ENCODE measurements at places on chromosomes 3 and 15. TPM values are rescaled to one million over a fixed set of nuclear protein-coding genes. Genes with fewer than 3 reads are reported as not detected.

DNA sequence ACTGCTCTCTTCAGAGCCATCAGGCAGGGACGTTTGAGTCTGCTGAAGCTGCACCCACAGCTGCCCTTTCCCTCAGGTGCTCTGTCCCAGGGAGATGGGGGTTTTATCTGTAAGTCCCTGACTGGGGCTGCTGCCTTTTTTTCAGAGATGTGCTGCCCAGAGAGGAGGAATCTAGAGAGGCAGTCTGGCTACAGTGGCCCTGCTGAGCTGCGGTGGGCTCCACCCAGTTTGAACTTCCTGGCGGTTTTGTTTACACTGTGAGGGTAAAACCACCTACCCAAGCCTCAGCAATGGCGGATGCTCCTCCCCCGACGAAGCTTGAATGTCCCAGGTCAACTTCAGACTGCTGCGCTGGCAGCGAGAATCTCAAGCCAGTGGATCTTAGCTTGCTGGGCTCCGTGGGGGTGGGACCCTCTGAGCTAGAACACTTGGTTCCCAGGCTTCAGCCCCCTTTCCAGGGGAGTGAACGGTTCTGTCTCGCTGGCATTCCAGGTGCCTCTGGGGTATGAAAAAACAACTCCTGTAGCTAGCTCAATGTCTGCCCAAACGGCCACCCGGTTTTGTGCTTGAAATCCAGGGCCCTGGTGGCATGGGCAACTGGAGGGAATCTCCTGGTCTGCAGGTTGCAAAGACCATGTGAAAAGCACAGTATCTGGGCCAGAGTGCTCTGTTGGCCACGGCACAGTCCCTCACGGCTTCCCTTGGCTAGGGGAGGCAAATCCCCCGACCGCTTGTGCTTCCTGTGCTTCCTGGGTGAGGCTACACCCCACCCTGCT lies 21.1 kb upstream of the ST6GAL1 start:
- no peak for DNase-seq

DNA sequence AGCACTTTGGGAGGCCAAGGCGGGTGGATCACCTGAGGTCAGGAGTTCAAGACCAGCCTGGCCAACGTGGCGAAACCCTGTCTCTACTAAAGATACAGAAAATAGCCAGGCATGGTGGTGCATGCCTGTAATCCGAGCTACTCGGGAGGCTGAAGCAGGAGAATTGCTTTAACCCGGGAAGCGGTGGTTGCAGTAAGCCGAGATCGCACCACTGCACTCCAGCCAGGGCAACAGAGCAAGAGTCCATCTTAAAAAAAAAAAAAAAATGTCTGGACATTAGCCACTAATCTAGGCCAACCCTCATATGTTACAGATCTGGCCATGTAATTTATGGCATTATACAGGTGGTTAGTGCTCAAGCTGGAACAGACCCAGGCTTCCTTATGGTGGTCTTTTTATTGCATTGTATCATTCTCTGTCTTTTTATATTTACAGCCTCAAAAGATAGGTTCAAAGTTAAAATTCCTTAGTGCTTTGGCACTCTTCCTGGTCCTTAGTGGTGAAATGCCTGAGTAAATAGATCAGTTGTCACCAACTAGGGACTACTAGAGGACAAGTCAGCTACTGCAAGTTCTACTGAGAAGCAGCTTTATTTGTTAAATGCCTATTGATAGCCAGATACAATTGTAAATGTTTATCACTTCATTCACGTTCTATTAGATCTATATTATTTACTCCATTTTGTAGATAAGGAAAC lies 16.0 kb downstream of the STARD9 start:
- no peak for DNase-seq

DNA sequence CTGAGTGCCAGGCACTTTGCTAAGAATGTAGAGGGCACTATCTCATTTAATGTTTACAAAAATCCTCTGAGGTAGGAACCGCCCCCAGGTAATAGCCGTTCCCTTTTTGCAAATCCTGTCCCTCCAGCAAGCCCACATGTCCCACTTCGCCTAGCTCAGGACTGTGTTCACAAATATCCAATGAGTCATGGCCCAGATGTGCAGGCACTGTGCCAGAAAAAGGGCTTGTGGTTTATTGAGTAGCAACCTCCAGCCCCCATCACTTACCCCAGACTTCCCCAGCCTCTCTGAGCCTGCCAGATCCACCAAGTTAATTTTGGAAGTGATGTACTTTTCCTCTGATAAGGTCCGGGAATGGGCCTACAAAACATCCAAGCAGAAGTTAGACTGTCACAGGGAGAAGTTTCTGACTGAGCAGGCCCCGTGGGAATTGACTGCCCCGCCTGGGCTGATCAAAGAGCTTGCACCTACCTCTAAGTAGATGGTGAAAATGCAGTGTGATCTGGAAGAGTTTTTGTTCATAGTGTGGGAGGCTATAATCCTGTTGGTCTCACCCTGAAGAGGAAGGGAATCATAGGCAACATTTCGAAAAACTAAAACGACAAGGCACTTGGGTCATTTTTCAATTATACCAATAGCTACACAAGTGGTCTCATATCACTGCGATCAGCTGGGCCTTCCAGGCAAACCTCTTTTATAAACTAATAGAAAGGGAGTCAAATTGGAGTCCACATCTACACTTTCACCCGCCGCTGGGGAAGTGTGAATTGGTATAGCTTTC lies 15.7 kb downstream of the KIF9 start:
- no peak for DNase-seq

DNA sequence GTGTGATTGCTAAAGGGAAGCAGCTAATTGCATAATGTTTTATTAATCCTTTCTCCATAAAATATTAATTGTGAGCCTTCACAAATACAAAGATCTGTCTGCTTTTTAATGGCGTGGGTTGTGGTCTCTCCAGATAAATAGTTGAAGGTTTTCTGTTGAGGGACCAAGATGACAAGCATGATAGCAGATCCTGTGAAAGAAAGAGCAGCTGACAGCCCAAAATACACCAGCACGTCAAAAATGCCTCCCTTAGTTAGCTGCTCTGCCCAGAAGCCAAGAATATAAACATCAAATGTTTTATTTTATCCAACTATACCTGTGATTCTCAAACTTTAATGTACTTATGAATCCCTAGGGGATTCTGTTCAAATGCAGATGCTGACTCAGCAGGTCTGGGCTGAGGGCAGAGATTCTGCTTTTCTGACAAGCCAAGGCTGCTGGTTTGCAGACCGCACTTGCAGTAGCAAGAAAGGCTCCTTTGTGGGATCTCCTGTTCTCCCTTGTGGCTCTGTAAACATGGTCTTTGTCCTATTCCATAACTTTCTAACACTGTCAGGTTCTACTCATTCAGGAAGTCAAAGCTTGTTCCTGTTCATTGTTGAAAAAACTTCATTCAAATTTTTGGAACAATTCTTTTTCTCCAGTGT lies 119.1 kb upstream of the SLC25A36 start:
- no peak for DNase-seq

DNA sequence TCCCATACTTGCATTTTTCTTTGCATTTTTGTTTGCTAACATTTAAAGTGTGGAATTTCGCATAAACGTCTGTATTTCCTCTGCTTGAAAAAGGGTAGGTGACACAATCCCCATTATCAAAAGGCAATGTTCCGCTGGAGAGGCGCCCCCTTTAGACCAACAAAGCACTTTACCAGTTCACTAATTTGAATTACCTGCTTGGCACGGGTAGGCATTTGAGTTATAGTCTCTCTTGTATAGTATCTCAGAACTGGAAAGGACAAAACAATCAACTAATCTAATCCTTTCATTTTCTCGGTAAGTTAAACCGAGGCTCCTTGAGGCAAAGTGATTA lies 775 bp upstream of the CCDC39 start:
- DNase-seq: peak; percentile 36

DNA sequence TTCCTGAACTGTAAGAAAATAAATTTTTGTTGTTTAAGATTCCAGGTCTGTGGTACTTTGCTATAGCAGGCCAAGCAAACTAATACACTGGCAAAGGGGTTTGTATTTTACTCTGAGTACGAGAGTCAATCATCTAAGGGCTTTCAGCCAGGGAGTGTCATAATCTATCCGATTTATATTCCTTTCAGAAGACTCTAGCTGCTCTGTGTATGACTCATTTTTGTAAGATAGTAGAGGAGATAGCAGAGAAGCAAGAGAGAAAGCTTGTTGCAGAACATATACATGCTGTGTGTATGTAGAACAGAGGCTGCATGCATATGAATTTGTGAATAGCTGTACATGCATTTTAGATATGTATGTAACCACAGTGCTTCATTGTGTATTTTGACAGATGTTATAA lies 577.9 kb upstream of the EPHA6 start:
- DNase-seq: no peak

ACTRT3 gene
- 1.5 TPM for total RNA-seq

DLL4 gene
- 2.0 TPM for total RNA-seq

DNA sequence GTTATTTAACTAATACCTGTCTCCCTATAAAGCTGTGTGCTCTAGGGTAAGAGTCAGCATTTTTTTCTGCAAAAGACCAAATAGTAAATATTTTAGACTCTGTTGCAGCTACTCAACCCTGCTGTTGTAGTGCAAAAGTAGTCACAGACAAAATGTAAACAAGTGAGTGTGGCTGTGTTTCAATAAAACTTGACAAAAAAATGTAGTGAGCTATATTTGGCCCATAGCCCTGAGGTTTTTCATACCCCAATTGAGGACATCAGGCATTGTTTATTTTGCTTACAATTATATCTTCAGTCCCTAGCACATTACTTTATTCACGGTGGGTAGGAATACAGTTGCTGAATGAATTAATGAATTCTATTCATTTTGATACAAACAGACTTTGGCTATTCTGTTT lies 58.7 kb upstream of the TBC1D5 start:
- no peak for DNase-seq

- DNase-seq: no peak
Observed at GRCh38 chr3:157523814-157524213, 20.6 kb upstream of the VEPH1 start.

- DNase-seq: no peak
Observed at GRCh38 chr3:105255350-105255749, 111.4 kb upstream of the ALCAM start.

RBP2 gene
- not detected for total RNA-seq

GABRR3 gene
- not detected for total RNA-seq

DNA sequence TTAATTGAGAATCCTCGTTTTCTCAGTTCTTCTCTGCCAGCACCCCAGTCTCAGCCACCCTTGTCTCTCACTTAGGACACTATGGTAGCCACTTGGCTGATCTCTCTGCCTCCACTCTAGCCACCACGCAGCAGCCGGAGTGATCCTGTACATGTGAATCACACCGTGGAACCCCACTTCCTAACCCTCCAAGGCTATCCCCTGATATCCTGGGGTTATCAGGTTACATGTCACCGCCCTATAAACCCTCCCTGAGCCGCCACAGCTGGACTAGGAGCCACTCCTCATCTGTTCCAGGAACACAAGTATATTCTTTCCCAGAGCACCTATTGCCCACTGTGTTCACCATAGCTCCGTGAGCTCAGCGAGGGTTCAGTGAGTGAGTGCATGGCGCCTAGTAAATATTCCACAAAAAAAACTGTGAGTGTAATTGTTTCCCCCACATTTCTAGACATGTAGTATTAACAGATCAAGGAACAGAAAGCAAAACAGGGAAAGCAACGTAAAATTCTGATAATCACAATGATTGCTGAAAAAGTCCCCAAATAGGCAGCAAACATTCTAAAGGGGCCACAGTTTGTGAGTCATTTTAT lies 661 bp upstream of the PARP14 start:
- no peak for DNase-seq

HESX1 gene
- 0.98 TPM for total RNA-seq

- no peak for DNase-seq
Observed at GRCh38 chr3:172447611-172448579, at the start of gene GHSR. Gene GHSR, minus strand, starts transcription at chr3:172448456. Its CDS starts 43 bp downstream, at chr3:172448413.

DNA sequence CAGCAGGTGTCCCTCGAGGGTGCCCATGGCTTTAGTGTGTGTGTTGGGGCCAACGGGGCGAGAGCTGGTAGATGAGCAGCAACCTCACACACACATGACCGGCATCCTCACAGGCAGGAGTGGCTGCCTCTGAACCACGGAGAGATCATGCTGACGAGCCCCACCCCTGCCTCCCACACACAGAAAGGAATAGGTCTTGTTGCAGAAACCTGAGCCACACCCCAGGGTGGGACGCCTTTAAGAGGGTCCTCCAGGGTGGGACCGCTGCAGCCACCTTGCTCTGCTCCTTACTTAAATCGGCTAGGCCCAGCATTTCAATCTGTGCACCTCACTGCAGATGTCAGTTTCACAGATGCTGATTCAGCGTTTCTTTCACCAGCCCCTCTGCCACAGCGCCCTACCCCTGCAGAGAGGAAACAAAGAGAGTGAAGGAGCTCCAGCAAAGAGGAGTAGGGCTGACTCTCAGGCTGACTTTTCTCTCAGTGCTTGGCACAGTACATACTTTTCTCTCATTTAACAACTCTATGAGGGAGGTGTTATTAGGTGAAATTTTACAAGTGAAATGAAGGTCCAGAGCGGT lies 61.2 kb upstream of the EPHB3 start:
- DNase-seq: no peak

TCAIM gene
- 25.3 TPM for total RNA-seq

GRCh38 chr3:37610529-37610928 lies 251.2 kb upstream of the CTDSPL start:
- DNase-seq: no peak

DNA sequence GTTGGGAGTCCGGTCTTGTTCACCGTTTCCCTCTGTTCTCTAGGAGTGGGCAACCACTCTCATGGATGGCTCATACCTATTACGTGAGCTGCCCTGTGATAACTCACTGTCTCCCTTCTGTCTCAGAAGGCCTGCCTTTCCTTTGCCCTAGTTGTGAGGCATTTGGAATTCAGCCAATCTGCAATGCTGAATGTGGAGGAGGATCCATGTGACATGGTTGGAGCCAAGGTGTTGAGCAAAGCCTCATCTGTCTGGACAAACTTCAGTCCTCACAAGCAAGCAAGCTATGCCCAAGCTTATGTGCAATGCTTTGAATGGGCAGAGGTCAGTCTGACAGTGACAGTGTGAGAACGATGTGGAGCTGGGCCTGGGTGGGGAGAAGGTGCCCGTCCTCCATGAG lies 37.8 kb upstream of the ATP10A start:
- DNase-seq: no peak

SMCO1 gene
- not detected for total RNA-seq

DNA sequence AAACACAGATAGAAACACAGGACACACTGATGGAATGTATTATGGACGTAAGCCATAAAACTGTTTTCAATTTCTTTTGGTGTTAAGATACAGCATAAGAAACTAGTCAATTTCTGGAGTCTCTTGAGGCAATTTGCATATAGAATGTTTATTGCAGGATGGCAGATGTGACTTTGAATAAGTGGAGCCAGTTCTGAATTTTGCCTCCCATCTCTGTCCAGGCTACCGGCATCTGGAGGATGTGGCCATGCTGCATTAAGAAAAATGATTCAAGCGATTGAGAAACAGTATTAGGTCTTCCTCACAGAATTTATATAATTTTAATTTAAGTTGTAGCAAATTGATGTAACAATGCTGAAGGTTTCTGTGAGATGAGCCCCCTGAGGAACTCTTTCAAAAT lies 81.5 kb downstream of the CHST2 start:
- DNase-seq: no peak

GRCh38 chr15:95503107-95503506 lies 827.4 kb upstream of the NR2F2 start:
- no peak for DNase-seq

Data from neural crest cell (in vitro differentiated cells).